Esophagus squamous epithelium (tissue), 5 donors: ENCODE measurements at places on chromosomes 3 and 15.

DNA sequence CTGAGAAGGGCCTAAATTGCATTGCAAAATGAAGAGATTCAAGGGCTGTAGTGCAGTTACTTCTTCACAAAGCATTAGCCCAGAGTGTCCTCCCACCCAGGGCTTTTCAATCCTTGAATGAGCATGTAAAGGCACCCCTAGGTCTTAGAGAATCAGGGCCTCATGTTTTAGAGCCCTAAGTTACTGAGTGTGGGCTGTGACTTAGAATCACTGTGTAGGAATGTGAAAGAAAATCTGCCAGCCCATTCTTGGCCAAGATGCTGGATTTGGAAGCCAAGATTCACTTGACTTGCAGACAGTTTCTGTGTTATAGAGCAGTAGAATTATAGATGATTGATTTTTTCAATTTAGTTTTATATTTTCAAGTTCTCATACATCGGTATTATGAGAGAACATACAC lies 153.2 kb downstream of the MYRIP start:
- no peak for DNase-seq

DNA sequence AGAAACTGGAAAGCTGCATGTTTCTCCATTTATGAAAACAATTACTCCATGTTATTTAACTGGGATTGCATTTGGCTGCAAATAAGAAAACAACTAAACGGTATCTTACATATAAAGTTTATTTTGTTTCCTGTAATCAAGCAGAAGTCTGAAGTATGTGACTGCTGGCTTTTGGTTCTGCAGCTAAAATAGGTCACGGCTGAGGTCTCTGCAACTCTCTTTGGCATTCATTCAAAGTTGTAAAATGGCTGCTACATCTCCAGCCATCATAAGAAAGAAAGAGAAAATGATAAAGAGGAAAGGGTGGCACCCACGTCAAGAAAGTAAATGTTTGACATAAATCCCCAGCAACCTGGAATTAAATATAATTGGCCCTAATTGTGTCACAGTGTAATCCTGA lies 406.1 kb downstream of the TBC1D5 start:
- no peak for DNase-seq

GRCh38 chr15:81259760-81260298 lies 63.1 kb downstream of the IL16 start:
- no peak for DNase-seq

DNA sequence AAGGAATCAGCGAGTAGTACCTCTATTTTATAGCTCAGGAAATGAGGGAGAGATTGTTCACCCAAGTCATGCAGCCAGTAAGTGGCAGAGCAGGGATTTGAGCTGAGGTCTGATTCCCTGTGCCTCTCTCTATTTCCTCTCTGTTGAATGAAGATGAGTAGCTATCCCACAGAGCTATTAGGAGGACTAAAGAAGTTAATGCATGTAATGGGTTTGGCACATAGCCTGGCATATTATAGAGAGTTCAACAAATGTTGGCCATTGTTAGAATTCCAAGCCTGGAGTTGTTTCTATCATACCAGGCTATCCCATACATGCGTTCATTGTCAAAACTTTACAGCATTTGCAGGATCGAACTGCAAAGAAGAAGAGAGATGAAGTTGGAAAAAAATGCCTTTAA lies 21.8 kb upstream of the KLHL6 start:
- DNase-seq, result no peak

- DNase-seq, result no peak
These were observed 197.3 kb downstream of the CADPS start for GRCh38 chr3:62677926-62678325.
